ENCODE measurements at places on chromosomes 2 and 18.
A peak's percentile ranks its signal among the peaks of the same experiment; 100 is the strongest.

GRCh38 chr2:142843731-142844130, 33.7 kb upstream of the KYNU start:
- no peak for DNase-seq

GRCh38 chr2:10220902-10221391, 81.8 kb upstream of the HPCAL1 start:
- DNase-seq, result no peak

DNA sequence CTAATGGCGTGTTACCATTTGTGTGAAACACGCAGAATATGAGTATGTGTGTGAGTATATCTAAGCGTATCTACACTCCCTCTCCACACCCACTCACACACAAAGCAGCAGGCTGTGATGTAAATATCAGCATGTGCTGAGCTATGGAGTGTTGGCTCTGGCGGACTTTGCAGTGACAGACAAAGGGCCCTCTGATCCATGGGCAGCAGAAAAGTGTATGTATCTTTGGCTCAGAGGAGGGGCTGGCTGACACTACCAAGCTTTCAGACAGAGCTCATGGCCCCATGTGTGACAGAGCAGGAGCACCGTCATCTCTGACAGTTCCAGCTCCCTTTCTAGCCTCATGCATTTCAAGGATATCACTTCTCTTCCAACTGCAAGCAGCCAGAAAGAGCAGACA, 57.2 kb upstream of the ASB18 start:
- DNase-seq, result peak; percentile 53

DNA sequence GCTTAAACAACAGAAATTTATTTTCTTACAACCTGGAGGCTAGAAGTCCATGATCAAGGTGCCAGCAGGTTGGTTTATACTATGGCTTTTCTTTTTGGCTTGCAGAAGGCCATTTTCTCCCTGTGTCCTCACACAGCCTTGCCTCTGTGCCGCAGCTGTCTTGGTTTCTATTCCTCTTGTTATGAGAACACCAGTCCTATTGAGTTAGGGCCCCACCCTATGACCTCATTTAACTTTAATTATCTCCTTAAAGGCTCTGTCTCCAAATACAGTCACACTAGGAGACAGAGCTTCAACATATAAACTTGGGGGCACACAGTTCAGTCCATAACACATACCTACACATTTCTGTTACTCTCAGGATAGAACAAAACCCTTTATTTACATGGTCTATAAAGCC, 17.3 kb upstream of the RHOB start:
- DNase-seq, result no peak

GRCh38 chr2:36564377-36564930, 33.5 kb downstream of the FEZ2 start:
- DNase-seq, result peak; percentile 40
